WERI-Rb-1 (cell line): ENCODE measurements at places on chromosomes 16 and 17.

GRCh38 chr16:11133344-11133943, 122.6 kb downstream of the SOCS1 start:
- no peak for DNase-seq

GRCh38 chr16:18933501-18933900, 7.3 kb upstream of the SMG1 start:
- DNase-seq = peak; percentile 14

DNA sequence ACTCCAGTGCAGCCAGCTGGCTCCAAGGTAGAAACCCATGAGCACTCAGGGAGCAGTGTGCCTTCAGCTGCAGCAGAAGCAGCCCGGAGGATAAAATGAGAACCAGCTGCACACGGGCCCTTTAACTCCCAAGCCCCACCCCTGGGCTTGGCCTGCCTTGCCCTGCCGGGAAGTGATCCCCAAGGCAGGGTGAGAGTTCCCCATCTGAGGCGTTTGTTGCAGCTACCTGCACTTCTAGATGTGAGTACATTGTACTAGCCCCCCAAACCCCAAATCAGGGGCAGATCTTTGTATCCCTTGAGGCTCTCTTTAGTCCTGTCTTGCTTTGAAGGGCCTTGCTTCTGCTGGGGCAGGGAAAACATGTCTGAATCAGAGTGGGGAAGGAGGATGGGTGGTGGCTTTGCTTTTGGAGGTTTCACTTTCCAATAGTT, at the start of gene MVP:
Gene MVP, plus strand, starts transcription at position 192 of the 431 bp plus-strand sequence. CDS start 10,088 bp downstream, outside the sequence.
- peak; percentile 72 for DNase-seq

GRCh38 chr16:57946181-57946801, 24.6 kb downstream of the CNGB1 start:
- DNase-seq = no peak

DNA sequence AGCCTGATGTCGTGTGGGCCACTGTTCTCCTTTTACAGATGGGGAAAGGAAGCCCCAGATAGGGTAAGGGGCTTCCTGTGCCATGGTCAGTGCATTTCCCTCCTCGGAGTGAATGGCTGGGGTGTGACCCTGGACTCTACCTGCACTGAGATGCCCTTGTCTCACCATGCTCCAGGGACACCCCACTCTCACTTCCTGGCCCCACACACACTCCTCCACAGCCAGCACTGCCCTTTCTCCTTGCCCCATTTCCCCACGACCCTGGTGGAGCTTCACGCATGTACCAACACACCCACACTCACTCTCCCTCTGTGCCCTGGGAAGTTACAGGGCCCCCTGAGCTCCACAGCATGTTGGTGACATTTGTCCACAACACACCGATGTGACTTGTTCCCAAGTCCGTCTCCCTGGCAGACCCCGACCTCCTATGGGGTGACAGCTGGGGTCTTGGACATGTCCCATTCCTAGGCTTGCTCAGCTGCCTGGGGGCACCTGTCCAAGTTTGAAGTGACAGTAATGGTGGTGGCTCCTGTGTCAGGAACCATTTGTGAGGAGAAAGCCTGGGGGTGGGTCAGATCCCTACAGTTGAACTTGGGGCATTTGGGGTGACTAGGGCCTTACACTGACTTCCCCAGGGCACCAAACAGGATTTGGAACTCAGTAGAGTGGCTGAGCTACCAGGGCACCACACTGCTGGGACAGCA, 47.4 kb downstream of the PECAM1 start:
- no peak for DNase-seq

DNA sequence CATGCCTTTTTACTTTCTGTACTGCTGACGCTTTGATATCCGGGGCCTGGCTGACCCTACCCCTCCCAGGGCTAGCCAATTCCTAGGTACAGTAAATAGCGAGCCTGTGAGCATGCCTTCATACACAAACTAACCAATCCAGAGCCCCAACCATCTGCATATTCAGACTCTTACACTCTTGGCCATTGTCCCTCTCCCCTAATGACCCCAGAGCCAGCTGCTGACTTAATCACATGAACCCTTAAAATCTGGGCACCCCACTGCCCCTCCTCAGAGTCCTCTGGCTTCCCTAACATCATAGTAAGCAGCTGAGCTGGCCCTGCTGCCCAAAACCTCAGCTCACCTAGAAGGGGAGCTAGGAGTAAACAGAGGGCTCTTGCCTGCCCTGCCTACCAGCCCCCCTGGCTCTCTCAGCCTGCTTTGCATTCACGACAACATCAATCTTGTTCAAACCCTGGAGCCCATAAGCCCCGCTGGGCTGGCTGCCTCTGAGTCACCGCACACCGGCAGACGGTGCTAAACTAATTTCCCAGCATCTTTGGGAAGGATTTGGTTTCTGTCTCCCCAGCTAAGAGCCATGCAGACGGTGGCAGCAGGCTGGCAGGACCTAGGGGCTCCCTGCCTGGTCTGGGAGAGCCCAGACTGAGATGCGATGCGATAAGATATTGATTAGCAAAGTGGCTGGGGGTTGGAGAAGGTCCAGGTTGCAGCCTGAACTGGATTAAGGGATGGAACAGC, 63.2 kb downstream of the CLEC19A start:
- peak; percentile 93 for DNase-seq
